ENCODE measurements at places on chromosomes 2 and 18. TPM values are rescaled to one million over a fixed set of nuclear protein-coding genes. Genes with fewer than 3 reads are reported as not detected.

DNA sequence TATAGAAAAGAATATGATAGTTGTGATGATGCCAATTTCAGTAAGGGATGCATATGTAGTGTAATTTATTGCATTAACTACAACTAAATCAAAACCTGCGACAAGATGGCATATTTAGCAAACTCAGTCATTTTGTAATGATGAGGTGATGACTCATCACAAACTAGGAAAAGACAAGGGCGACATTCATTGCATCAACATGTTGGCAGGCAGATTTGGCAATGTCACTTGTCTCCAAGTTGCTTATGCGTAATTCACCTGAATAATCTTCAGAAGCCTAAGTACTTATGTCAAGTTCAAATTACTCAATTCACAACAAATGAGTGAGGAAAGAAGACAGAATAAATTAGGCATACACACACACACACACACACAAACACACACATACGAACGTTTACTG lies 273.2 kb upstream of the RGPD4 start:
- no peak for DNase-seq

- no peak for DNase-seq
Observed at GRCh38 chr2:28956415-28956826, 24.7 kb upstream of the TOGARAM2 start.

DNA sequence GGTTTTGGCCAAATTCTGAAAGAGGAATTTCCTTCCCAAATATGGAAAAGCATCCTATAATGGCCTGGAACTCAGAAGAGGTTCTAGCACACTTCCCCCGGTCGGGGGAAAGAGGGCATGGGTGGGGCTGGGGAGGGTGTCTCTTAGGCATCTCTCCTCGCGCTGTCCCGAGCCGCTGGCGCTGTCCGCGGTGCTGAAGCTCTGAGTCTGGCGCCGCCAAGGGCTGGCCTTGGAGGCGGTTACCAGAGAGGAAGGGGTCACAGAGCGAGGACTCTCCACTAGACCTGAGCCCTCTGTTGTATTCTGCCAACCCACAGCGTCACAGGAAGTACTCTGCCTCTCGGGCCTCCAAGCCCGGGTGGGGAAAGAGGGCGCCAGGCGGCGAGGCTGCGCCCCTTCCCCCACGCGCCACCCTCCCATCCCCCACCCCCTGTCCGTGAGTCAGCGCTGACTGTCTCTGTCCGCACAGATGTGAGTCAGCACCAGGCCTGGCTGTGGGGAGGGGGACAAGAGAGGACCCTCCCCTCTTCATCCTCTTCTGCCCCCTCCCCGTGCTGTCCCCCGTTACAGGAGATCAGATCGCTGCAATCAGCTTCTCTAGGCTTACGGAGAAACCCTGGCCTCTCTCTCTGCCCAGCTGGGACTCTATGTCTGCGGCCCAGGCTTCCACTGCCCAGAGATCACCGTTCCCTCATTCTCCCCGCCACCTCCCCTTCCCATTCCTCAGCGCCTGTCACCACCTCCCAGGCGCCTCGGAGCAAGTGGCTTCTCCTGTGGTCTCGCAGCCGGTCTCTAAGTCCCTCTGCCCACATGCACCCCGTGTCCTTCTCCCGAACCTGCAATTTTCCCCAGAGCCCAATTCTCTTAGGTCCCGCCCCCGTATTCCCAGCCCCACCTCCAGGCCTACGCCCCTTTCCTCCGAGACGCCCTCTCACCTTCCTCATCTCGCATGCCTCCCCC lies 779 bp downstream of the PTPRN start:
- DNase-seq = peak; percentile 72

DNA sequence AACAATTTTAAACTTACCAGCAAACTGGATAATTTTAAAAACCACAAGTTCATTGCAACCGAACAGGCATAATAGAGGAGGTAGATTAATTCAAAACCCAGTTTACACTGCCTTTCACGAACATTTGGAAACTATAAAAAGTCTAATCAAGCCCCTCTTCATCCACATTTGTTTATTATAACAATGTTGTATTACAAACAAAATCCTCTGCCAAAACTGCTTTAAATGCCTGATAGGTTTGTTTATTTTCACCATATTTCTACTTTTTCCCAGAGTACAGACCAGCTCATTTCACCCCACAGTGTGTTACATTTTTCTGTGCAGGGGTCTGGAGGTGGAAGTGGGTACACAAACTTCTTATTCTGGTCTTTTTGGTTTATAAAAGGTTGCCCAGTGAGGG lies 184.2 kb downstream of the OSR1 start:
- no peak for DNase-seq

Gene UPP2
- polyA plus RNA-seq = 7.2 TPM

DNA sequence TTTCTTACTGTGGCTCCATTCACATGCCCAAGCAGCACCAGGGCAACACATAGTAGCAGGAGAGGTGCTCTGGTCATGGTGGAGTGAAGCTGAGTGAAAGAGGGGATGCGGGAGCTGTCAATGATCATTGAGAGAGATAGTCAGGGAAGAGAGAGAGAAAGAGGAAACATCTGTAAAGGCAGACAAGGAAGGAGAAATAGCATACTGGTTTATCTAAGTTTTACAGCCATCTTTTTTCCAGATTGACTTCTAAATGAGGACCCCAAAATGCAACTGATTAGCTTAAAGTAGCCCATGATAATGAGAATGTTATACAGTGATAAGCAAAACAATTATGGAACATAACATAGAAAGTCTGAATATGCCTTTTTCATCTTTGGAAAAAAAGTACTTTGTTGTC lies at the start of gene C2orf66:
C2orf66 (minus strand) TSS at position 96 of the 400 bp plus-strand sequence; CDS start at position 77, 19 bp downstream.
- DNase-seq = no peak

DNA sequence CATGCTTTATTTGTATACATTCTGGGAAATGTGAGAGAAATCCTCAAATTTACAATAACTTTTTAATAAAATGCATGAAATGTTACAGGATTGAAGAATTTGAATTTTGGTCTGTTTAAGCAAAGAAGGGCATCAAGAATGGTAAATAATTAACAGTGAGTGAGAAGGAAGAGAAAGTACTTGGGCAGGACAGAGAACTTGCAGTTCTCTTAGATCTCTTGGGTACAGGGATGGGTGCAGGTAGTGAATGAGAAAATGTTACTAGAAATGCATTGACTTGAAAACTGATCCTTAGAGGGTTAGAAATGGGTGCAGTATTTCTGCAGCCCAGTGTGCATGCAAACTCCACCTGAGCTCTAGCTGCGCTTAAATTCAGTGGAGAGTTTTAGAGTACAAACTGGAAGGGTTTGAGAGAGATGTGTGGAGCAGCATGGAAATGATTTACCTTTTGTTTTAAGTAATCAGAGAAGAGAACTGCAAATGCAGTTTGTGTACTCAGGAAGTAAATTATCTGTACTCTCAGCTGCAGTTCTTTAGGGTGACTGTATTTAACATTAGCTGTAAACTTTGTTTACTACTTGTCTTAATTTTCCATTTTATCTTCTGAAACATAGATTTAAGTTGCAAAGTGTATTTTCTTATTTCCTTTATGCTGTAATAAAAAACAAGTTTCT lies 51.0 kb upstream of the RAB27B start:
- no peak for DNase-seq

Gene AGBL5
- polyA plus RNA-seq = 67.1 TPM

GRCh38 chr2:231052494-231053451 lies 3.9 kb upstream of the PSMD1 start:
- peak; percentile 79 for DNase-seq

Gene UBXN2A
- polyA plus RNA-seq = 18.6 TPM

DNA sequence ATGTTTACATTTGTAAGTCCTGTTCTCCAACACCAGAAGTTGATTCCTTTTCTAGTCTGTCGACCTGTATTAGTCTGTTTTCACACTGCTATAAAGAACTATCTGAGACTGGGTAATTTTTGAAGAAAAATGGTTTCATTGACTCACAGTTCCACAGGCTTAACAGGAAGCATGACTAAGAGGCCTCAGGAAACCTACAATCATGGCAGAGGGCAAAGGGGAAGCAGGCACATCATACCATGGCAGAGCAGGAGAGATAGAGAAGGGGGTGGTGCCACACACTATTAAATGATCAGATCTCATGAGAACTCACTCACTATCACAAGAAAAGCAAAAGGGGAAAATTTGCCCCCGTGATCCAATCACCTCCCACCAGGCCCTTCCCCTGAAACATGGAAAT lies 112.8 kb upstream of the MAP3K20 start:
- DNase-seq = no peak

- no peak for DNase-seq
Observed at GRCh38 chr2:240309214-240309613, 126.2 kb upstream of the GPC1 start.

- no peak for DNase-seq
Observed at GRCh38 chr2:203340791-203341487, 12.7 kb downstream of the ABI2 start.

Gene WNT10A
- polyA plus RNA-seq = 1.1 TPM

Gene MERTK
- polyA plus RNA-seq = 19.9 TPM

Gene CRYGC
- polyA plus RNA-seq = not detected

Gene C2orf15
- 13.1 TPM for polyA plus RNA-seq

GRCh38 chr18:29321561-29321960 lies 1144.6 kb upstream of the CDH2 start:
- no peak for DNase-seq
